Fibroblast of villous mesenchyme (primary cell): ENCODE measurements at places on chromosomes 12 and 14.

DNA sequence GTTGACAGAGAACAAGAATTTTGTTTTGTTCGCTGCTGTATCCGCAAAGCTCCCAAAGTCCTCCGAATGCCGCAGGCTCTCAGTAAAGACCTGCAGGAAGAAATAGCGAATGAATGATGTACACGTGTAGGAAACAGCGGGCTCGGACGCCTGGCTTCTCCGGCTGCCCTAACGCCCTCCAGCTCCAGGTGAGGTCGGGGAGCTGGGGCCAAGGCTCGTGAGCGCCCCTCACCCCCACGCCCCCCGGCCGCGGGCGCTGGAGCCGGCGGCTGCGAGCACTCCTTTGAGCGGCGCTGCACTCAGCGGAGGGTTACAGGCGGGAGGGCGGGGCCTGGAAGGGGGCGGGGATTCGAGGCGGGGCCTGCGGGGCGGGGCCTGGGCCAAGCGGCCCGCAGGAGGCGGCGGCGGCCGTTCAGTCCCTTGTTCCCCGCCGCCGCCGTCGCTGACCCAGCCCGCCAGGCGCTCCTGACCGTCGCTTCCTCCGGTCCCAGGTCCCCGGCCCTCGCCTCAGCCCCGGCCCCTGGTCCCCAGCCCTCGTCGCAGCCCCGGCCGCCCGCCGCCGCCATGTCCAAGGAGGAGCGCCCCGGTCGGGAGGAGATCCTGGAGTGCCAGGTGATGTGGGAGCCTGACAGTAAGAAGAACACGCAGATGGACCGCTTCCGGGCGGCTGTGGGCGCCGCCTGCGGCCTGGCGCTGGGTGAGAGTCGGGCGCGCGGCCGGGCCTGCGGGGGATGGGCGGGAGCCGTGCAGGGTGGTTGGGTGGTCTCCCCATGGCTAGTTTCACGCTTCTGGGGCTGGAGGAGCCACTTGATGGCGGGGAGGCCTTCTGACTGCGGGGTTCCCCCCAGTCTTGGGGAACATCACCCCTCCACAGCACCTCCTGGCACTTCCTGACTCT lies at the start of gene AACS:
Gene AACS (plus strand): TSS at position 415 of the 898 bp plus-strand sequence. CDS start 150 bp downstream, at position 565.
- DNase-seq: peak; percentile 72

GRCh38 chr14:52485350-52485960 lies 66.8 kb downstream of the TXNDC16 start:
- DNase-seq: no peak

DNA sequence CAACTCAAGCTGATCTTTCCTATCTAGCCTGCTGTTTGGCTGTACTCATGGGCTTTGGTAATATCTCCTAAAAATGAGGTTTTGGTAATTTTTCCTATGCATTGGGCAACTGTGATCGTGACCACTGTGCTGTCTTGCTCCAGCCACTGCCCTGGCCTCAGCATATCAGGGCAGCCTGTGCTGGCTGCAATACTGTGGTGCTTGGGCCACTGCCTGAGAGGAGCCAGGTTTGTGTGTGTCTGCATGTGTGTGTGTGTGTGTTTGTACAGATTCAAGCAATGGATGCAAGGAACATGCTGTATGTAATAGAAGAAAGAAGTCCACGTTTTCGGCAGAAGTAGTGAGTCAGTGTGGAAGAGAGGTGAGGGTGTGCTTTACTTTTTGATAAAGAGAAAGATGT lies 13.0 kb downstream of the ERG28 start:
- peak; percentile 37 for DNase-seq

DNA sequence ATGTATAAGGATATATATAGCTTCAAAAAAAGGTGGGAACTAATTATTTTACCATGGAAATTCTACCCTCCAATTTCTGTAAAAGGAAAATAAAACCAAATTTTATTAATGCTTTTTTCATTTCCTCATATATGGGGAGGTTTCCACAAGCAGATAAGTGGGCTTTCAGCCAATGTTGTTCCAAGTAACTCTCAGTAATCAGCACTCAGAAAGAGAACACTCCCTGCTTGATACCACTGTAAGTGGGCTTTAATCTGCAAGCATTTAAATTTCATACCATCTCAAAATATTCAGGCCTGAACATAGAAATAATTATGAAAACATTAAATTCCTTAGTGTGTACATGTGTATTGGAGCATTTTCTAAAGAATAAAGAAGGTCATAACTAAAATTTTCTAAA lies 827.6 kb downstream of the C12orf50 start:
- no peak for DNase-seq

DNA sequence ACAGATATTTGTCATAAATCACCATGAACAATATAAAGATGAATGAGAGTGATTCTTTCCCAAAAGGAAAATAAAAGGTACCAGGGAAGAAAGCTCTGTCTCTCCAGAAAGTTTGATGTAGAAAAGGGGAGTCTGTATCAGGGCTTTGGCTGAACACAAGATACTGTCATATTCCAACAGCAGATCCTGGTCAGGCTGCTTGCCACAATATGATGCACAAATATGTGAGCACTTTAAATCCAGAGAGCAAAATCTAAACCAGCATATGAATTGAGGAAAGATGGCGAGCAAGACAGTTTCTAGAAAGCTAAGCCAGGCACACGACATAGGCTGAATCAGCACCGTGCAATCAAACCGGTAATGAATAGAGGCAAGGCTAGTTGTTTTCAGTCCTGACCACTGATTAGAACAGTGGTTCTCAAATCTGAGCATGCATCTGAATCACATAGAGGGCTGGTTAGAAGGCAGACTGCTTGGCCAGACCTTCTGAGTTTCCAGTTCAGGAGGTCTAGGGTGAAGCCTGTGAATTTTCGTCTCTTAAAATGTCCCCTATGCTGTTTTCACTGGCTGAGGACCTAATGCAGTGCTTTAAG lies 60.7 kb downstream of the PLCZ1 start:
- DNase-seq: peak; percentile 4

GRCh38 chr12:78186670-78187069 lies 356.0 kb downstream of the NAV3 start:
- no peak for DNase-seq

DNA sequence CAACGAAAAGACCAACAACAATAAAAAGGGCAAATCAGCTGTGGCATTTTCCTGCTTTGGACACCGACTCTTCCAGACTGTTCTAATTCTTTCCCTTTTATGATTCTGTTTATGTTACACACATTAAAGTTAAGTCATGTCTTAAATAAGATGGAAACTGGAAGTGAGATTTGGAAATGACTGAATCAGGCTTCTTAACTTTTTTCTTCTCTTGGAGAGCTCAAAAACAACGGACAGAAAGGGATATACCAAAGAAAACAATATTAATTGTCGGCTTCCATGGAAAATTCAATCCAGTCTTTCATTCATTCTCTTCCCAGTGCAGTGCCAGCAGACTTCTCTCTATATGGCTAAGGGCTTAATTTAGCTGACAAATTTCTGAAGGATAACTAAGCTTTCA lies 214.9 kb upstream of the DDHD1 start:
- DNase-seq: peak; percentile 73

DNA sequence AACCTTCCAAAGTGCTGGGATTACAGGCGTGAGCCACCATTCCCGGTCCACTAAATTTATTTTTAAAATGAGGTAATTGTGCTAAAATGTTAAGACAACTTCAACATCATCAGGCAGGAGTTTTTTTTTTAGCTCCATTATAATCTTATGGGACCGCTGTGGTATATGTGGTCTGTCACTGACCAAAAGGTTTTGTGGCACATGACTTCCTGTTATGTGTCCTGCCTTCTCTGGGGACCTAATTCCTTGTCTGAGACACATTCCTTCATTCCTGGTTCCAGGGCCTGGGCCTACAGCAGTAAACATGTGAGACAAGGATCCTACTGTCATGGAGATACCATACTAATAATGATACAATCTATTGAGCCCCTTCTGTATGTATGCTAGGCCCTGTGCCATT lies 4.9 kb downstream of the TEX52 start:
- no peak for DNase-seq

DNA sequence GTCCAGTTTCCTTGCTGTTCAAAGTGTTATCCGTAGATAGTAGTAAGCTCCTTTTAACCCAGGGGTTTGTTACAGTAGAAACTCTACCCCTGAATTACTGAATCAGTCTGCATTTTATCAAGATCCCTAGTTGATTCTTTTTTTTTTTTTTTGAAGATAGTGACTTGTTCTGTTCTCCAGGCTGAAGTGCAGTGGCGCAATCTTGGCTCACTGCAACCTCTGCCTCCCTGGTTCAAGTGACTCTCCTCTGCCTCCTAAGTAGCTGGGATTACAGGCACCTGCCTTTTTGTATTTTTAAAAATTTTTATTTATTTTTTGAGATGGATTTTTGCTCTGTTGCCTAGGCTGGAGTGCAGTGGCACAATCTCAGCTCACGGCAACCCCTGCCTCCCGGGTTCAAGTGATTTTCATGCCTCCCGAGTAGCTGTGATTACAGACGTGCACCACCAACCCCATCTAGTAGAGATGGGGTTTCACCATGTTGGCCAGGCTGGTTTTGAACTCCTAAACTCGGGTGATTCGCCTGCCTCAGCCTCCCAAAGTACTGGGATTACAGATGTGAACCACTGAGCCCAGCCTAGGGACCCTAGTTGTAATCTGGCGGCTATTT lies 10.5 kb downstream of the LARP4 start:
- DNase-seq: peak; percentile 51

GRCh38 chr12:132416121-132416673 lies 73.8 kb upstream of the FBRSL1 start:
- DNase-seq: no peak

- DNase-seq: no peak
These were observed 35.7 kb upstream of the NCOR2 start for GRCh38 chr12:124603100-124603541.

- peak; percentile 16 for DNase-seq
These were observed 1.2 kb downstream of the DYRK2 start for GRCh38 chr12:67649570-67650387.
